NCI-H146 (cell line): ENCODE measurements at places on chromosomes 1 and 21.

GRCh38 chr1:42008264-42008663 is 89.5 kb upstream of the HIVEP3 start:
- DNase-seq, result no peak

- peak; percentile 90 for DNase-seq
Observed at GRCh38 chr1:159900086-159900680, at the start of gene CFAP45. TSS of gene CFAP45 (minus strand) at chr1:159900165. CDS start at chr1:159900098, 67 bp downstream.

DNA sequence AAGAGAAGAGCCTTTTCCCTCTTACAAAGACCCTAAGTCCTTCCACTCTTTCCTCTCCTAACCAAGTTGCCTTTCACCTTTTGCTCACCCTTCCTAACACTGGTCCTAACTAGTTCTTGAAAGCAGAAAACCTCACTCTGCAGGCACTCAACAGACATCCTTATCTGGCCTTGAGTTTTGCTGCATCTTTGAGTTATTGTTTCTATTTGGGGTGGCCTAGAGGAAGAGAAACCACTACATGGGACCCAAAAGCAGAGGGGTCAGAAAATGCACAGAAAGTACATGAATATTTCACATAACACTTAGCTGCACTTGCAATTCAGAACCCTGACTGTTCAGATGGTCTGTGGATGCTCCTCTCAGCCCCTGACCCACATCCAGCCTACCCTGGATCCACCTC is 178.3 kb upstream of the SYT6 start:
- no peak for DNase-seq

DNA sequence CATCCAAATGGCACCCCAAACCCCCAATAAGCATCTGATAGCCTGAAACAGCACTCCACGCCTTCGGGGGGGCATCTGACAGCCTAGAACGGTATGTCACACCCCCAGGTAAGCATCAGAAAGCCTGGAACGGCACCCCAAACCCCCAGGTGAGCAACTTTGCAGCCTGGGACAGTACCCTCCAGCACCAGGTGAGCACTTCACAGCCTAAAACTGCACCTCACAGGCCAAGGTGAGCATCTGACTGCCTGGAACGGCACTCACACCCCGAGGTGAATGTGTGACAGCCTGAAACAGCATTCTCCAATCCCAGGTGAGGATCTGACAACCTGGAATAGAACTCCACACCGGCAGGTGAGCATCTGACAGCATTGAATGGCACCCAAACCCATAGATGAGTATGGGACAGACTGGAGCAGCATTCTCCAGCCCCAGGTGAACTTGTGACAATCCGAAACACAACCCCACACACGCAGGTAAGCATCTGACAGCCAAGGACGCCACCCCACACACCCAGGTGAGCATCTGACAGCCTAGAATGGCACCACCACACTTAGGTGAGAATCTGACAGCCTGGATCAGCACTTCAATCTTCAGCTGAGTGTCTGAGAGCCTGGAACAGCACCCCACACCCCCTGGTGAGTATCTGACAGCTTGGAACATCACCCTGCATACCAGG is 18.3 kb upstream of the MMEL1 start:
- DNase-seq, result no peak

GRCh38 chr21:34890724-34891612 is 158.1 kb downstream of the RUNX1 start:
- no peak for DNase-seq
